ENCODE measurements at places on chromosomes 2 and 18.

- DNase-seq, result no peak
Measured at GRCh38 chr18:46821856-46822711, 65.2 kb upstream of the ST8SIA5 start.

DNA sequence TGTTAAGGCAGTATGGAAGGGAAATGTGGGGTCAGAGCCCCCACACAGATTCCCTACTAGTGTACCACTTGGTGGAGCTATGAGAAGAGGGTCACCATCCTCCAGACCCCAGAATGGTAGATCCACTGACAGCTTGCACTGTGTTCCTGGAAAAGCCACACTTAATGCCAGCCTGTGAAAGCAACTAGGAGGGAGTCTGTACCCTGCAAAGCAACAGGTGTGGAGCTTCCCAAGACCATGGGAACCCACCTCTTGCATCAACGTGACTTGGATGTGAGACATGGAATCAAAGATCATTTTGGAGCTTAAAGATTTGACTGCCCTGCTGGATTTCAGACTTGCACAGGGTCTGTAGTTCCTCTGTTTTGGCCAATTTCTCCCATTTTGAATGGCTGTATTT lies 10.8 kb upstream of the SCN1A start:
- DNase-seq, result no peak

- DNase-seq, result no peak
Measured at GRCh38 chr2:99439971-99440505, 49.8 kb downstream of the REV1 start.

GRCh38 chr18:70028734-70029133 lies 81.1 kb upstream of the CD226 start:
- no peak for DNase-seq

DNA sequence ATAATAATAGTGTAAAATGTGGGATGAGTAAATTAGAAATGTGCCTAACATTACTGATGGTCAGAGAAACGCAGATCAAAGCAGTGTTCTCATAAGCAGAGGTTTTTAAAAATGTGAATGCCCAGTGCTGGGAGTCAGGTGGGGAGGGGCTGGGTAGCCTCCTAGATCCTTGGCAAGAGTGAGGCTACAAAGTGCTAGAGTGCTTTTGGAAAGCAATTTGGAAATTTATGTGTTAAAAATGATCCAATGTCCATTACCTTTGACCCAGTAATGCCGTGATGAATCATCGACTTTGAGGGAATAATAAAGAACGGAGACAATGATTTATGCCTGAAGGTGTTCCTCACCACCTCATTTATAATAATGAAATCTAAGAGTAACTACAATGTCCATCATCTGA lies 44.9 kb upstream of the TWIST2 start:
- DNase-seq, result no peak

- no peak for DNase-seq
Measured at GRCh38 chr18:75208836-75209128, 157 bp downstream of the PTGR3 start.

DNA sequence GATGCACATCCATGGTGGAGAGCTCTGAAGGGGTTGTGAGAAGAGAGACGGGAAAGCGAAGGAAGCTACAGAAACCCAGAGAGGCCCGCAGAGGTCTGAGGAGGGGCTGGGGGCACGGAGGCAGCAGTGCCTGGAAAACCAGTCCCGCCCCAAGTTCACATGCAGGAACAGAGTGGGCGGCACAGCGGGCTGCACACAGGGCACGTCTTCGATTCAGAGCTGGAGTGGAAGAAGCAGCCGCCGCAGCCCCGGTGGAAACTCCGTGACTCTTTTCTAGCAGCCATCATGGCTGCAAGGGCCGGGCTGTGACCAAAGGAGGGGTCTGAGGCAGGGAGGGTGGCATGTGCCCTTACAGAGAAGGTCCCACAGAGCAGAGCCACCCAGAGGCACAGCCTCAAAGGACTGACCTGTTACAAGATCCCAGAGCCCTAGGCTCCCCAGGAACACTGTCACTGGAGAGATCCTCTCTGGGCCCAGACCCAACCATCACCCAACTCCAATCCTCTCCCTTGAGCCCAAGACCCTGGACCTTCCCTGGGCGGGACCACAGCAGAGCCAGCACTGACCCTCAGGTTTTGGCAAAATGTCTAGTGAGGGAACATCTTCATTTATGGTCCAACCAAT lies 10.7 kb downstream of the PRKAG3 start:
- no peak for DNase-seq

Data from activated naive CD4-positive, alpha-beta T cell (primary cell).